Stimulated activated CD8-positive, alpha-beta memory T cell treated with anti-CD3 and anti-CD28 coated beads, Interleukin-4, amount 100 ng/mL, for 1 hour (primary cell): ENCODE measurements at places on chromosomes 3 and 15.

- DNase-seq: no peak
These were observed 131.9 kb upstream of the MEF2A start for GRCh38 chr15:99433757-99434450.

DNA sequence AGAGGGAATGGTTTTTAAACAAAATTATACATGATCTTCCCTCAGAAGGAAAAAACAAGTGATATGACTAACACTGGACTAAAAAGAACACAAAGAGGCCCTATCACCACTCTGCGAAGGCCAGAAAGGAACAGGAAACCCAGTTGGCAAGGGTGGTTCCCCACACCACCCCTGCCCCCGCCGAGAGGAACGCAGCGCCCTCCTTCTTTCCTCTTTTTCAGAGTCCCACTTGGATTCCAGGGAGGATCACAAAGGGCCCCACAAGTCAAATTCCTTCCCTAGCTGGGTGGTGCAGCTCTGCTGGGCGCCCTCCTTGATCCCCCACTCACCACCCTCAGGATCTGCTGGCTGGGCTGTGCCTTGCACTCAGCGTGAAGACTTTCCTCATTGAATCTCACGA, 29.8 kb downstream of the PLA1A start:
- DNase-seq: no peak

DNA sequence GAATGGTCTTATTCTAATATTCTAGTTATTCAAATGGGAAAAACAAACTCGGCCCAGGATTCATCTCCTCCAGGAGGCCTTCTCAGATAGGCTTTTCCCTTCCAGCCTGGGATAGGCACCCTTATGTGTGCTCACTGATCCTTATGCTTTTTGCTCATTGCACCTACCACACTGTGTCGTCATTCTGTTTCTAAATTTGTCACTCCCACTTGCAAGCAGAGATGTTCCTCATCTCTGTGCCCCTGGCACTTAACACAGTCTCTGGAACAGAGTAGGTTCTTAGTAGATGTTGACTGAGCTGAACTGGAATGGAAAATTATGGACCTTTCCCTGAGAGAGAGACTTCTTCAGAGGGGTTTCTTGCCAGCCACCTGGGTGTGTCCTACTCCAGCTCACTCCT, 18.7 kb upstream of the SPG11 start:
- no peak for DNase-seq

- no peak for DNase-seq
These were observed 887.8 kb downstream of the IGSF11 start for GRCh38 chr3:118146658-118147375.

DNA sequence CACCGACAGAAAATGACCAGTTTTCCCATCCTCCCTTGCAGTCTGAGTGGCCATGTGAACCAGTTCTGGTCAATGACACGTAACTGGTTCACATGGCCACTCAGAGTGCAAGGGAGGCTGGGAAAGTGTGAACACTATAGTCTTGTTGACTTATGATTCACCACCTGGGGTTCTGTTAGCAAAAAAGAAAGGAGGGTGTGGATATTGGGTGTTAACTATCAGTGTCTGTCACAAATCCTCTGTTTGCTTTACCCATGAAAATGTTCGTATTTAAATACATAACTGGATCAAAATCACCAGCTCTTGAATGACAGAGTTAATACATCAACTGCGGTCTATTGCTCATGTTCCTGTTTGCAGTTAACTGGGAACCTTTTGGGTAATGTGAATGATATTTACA, 92.3 kb downstream of the ADAMTSL3 start:
- DNase-seq: no peak

DNA sequence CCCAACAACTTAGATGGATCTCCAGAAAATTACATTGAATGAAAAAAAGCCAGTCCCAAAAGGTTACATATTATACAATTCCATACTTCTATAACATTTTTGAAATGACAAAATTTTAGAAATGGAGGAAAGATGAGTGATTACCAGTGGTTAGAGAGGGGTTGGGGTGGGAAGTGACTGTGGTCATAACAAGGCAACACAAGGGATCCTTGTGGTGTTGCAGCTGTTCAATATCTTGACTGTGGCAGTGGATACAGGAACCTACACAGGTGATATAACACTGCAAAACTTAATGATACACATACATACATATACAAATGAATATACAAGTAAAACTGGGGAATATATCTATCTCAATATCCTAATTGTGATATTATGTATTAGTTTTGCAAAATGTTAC, 9.6 kb downstream of the GOLGB1 start:
- DNase-seq: no peak

- DNase-seq: no peak
These were observed 469.9 kb upstream of the CBLB start for GRCh38 chr3:106338582-106339214.

- no peak for DNase-seq
These were observed 88.7 kb downstream of the DMXL2 start for GRCh38 chr15:51533672-51534398.

DNA sequence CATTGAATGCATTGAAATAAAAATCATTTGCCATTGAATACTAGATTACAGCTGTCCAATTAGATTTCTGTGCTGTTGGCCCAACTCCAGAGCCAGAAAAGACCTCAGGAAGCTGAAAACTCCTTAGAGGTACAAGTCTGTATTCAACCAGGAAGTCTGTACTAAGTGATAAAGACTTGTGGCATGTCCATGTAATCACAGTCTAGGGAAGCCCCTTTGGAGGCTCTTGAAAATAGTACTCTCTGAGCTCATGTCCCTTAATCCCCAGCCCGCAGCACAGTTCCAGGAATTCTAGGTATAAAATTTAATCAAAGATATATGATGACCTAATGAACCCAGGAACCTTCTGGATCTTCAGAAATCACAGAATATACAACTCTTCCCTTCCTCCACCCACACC, 279.4 kb downstream of the RSL24D1 start:
- DNase-seq: no peak
